Lower lobe of right lung (tissue), 2 donors: ENCODE measurements at places on chromosomes 7 and 10.
A peak's percentile ranks its signal among the peaks of the same experiment; 100 is the strongest.

DNA sequence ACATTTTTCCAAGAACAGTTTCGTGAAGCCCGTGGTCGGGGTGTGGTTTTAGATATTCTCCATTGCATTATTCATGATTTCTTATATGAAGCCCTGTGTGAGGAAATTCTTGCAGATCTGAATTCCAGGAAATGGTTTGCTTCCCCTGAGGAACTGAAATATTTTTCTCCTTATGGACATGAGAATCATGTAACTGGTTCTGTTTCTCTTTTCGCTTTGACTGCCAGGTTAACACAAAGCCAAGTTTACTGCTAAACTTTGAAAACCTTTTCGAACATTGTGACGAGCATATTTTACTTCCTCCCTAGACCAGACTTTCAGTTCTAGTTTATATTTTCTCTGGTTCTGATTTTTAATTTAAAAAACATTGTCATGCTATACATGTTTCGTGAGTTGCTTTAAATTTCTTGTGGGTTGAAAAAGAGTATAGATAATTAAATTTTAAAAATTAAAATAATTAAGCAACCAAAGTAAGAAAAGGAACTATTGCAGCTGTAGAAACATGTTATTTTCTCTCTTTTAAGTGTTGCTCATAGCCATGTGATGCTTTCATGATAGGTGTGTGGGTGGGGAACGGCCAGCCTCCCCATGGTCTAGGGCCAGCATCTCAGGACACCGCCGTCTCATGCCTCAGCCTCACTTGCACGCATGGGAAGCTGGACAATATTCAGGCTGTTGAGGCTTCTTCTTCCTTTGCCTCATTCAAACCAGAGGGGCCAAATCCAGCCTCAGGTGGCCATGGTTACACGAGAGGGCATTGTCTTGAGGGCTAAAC is 97.1 kb downstream of the CREB5 start:
- peak; percentile 63 for DNase-seq

DNA sequence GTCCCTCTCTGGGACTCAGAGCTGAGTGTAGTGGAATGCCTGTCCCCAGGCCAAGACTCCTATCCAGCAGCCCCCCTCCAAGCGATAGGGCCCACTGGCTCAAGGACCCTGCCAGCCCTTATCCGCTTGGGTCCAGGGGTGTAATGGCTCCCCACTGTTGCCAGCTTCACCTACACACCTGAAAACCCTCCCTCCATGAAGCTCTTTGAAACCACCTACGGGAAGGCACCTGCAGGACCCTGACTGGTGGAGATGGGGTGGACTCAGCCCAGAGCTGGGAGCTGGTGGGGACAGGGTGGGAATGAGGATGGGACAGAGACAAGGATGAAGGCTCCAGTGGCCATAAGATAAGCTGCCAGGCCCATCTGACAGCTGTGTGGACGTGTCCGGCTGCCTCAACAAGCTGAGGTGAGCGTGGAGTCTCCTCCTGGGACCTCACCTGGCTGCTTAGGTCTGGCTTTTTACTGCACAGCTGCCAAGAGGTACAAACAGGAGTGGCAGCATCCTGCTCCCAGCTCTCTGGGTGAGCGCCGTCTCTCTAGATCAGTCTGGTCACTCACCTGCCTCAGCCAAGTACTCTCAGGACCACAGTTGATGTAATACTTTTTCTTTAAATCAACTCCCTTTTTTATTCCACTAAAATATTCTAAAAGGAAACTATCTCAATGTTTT is 41.9 kb downstream of the DRGX start:
- no peak for DNase-seq

- no peak for DNase-seq
Measured at GRCh38 chr7:143085109-143085508, 33.0 kb downstream of the OR6V1 start.

DNA sequence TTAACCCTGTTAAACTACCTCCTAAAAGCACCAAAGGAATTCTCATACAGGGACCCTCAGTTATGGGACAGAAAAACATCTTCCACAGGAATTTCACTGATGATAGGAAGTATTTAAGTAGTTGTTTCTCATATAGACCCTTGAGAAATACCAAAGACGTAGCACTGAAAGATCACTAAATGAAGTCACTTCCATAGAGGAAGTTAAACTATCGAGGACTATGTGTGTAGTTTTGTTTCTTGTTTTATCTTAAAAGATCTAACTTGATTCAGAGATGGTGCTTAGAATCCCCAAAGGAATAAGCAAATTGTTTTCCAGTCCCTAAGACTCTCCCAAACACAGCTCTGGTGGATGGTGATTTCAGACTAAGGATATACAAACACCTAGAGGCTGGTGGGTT is 94.8 kb upstream of the AFAP1L2 start:
- no peak for DNase-seq

- DNase-seq, result no peak
Measured at GRCh38 chr7:134630237-134630636, 16.4 kb upstream of the BPGM start.

GRCh38 chr10:29646238-29646902 is 11.6 kb upstream of the SVIL start:
- DNase-seq, result no peak

DNA sequence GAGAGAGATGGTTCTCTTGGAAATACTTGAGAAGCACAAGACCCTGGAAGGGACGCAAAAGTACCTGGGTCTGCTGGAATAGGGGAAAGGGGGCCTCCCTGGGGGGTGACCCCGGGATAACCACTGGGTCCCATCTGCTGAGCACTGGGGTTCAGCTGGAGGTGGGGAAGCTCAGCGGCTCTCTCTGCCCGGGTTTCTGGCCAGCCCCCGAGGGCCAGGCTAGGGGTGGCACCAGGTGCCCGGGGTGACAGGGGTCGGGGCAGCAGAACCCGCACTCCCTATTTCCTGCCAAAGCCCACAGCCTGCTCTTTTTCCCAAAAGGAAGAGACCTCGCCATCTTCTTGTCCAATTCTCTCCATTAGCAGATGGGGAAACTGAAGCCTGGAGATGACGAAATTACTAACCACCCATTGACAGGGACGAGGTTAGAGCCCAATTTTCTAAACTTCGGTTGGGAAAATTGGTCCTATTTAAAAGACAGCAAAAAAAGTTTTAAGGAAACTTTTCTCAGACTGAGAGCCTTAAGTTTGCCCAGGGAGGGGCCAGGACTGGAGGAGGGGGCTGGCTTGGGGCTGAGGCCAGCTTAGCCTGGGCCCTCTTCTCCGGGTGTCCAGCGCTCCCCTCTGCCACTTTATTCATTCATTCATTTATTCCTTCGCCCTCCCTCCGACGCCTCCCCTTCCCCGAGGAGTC is 17.8 kb upstream of the GATA3 start:
- no peak for DNase-seq
